ENCODE measurements at places on chromosomes 4 and X. TPM values are rescaled to one million over a fixed set of nuclear protein-coding genes. Genes with fewer than 3 reads are reported as not detected.
A peak's percentile ranks its signal among the peaks of the same experiment; 100 is the strongest.

DNA sequence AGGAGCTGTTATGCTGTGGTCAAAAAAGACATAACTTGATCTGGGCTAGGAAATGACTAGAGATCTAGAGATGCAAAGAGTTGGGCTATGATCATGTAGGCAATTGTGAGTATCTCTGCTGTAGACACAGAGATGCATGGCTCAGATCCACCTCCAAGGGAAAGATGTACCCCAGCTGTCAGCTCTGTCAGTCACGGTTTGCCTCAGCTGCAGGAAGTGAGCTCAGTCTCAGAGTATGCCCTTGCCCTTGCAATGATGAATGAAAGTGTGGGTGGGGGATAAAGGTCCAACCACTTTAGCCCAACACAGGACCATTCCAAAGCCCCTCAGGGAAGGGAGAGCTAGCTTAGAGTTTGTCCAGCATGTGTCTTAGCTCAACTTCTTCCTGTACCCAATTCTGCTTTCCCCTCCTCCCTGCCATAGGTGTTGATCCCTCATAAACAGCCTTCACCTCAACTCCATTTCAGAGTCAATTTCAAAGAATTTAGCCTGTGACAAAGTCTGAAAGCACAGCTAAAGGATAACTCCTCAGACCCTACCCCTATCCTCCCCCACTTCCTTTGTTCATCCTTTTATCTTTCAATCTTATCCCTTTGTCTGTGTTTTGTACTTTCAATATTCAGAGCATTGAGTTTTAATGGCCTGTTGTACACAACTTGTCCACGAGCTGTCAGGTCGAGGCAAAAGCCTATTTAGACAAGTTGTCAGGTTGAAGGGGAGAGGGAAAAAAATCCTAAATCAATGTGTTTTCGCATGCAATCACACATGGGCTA, 90.6 kb downstream of the MID1IP1 start:
- peak; percentile 15 for DNase-seq

DNA sequence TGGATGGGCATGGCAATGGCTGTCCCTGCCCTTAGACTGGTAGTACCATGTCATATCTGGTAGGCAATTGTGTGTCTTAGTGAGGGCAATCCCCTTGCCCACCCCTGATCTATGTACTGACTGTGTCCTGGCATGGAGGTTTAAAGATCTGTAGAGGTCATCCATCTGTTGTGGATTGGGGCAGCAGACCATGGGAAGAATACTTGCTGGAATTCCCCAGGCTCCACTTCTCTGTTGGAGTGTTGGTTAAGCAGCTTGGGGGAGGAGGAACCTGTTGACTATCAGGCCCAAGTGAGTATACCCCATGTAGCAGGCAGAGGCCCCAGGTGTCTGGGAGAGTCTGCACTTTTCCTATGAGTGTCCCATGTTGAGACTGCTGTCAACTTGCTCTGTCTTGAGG, 246.7 kb upstream of the DIPK2B start:
- no peak for DNase-seq

DNA sequence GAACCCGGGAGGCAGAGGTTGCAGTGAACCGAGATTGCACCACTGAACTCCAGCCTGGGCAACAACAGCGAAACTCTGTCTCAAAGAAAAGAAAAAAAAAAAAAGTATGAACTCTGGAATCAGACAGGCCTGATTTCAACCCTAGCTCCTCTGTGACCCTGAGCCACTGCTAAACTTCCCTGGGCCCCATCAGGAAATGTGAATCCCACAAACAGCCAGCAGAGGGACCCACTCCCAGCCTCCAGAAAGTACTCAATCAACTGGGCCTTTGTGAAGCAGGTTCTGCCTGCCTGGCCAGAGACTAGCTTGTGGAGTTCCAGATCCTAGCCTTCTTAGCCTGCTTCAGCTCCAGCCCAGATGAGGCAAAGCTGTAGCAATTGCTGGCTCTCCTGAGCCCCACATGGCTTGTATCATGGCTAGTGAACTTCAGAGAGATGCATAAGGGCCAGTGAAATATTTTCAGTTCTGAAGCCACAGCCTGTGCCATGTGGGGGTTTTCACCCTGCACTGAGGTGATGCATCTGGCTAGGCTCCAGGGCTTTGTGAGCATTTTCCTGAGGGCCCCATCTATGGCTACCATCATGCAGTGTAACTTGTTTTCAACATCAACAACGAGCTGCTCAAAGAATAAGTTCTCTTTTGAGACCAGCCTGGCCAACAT, 7.2 kb upstream of the IDS start:
- DNase-seq = peak; percentile 68

DNA sequence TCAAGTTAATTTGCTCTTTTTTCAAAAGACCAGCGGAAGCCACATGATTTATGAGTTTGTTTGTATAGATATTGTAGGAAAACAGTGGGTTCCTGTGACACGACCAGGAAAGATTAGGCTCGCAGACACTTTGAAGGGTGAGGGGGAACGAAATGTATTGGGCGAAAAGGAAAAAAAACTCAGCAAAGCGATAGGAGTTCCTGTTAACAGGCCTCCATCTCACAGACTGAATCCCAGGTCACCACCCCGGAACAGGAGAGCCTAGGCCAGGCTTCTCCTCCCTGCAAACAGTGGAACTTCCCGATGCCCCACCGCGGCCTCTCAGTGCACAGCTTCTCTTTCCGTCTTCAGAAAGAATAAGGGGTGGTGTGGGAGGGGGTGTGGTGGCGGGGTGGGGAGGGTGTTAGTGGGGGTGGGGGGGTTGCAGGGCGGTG, 181.8 kb upstream of the GPRIN3 start:
- no peak for DNase-seq

DNA sequence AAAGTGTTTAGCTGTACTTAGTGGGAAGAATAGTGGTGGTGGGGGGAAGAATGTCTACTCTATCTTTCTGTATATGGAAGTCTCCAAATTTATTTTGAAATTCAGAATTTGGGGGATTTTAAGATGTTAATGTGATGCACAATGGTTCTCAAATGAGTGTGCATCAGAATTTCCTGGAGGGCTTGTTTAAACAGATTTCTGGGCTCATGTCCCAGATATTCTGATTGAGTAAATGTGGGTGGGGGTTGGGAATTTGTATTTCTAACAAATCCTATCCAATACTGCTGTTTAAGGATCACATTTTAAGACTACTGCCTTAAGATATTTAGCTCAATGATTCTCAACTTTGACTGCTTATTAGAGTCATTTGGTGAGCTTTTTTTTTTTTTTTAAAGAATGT, 15.1 kb upstream of the INTS6L start:
- DNase-seq = no peak

DNA sequence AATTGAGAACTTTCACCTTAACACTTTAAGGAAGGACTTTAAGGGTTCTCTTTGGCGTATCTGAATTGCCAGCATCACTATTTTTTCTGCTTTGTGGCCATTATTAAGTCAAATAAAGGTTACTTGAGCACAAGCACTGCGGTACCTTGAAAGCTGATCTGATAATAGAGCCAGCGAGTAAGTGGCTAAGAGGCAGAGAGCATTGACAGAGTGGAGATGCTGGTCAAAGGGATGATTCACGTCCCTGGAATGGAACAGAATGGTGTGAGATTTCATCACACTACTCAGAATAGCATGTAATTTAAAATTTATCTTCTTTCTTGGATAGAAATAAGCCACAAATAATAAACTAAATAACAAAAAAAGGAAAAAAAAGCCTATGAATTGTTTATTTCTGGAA, 57.1 kb upstream of the NPFFR2 start:
- DNase-seq = peak; percentile 41

GRCh38 chrX:81377329-81377728, 175.4 kb downstream of the SH3BGRL start:
- DNase-seq = peak; percentile 26

The CRLF2 gene
- total RNA-seq = 0.10 TPM

DNA sequence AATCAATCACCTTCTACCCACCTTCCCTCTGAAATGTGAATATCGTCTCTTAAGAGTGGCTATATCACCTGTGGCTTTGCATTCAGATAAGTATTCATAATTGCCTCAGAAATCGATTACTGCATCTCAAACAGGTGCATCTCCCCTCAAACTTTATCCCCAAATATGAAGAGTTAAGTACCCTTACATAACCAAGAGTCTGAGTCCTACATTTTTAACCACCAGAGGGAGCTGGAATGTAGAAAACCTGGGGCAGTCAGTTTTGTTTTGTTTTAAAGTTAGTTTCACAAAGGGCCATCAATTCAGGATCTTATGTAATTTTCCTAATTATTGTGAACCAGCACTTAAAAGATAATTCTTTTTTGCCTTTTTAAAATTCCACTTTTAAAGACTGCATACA, 5.7 kb downstream of the TCEANC start:
- peak; percentile 58 for DNase-seq

DNA sequence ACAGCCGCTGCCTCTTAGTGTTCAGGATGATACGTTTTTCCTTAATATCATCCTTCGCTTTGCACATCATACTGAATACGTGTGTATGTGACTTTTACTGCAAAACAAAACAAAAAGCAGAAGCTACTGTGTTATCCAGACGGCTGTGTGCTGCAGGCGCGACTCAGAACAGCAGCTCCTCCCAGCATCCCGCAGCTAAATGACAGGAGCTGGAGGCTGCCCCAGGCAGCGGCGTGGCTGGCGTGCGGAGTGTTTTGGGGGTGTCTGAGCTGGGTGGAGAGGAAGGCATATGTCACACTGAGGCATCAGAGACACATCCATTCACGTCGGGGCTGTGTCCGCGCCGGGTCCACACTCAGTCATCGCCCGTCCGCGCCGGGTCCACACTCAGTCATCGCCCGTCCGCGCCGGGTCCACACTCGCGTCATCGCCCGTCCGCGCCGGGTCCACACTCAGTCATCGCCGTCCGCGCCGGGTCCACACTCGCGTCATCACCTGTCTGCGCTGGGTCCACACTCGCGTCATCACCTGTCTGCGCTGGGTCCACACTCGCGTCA, 16.6 kb downstream of the PCGF3 start:
- DNase-seq = no peak

DNA sequence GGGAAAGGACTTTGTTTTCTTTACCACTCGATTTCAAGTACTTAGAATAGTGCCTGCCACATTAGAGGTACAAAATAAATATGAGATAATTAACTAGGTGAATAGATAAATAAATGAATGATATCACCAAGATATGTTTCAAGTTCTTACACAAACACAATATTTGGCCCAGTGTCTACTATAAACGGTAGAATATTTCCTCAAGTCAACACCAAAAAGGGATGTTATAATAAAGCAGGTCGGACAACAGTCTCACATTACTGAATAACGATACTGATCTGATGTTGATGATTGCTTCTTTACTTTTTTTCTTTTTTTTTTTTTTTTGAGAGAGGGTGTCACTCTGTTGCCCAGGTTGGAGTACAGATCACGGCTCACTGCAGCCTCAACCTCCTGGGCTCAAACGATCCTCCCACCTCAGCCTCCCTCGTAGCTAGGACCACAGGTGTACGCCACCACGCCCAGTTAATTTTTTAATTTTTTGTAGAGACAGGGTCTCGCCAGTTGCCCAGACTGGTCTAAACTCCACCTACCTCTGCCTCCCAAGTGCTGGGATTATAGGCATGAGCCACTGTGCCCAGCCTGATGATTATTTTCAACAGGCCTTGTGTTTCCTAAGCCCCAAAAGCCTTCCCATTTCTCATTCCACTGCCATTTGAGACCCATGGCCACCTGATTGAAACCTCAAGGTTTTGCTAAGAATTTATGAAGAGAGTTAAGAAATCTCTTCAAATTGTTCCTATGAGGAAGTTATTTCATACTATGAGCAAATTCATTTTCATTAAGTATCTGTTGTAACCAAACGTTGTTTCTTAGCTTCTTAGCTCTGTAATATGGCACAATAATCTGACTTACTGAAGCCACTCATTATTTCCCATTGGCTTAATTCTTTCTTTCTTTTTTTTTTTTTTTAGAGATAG, 2.3 kb downstream of the MANBA start:
- no peak for DNase-seq

DNA sequence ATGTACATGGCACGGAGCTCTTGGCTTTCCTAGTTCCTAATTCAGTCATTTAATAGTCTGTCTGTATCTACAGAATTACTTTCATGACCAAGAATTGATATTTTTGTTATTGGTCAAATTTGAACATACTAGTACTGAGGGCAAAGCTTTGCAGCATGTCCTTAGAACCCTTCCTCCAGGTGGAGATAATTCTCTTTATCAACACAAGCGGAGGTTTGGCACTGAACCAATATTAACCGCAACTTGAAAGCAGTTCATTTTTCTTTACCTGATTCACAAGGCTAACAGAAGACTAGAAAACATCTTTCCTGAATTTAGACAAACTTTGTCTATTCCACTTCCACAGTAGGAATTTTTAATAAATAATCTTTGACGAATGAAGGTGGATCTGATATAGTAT, 73.8 kb downstream of the TACR3 start:
- peak; percentile 2 for DNase-seq

- no peak for DNase-seq
Measured at GRCh38 chrX:76172325-76172893, 453 bp upstream of the PBDC1 start.

- DNase-seq = no peak
Measured at GRCh38 chr4:108561116-108561515, 59.3 kb upstream of the RPL34 start.

DNA sequence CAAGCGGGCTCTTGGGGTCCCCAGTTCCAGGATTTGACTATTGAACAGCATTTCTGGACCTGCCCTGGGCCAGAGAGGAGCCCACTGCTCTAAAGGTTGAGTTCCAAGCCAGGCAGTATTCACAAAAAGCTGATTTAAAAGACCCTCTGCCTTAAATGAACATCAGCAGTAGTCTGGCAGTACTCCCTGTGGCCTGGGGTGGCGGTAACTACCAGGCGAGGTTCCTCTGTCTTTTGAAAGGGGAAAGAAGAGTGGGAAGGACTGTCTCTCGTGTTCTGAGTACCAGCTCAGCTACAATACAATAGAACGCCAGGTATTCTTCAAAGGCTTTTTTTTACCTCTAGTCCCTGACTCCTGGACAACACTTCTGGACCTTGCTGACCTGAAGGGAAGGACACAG, 456.4 kb upstream of the TEX13C start:
- DNase-seq = no peak

The ENOX2 gene
- 23.2 TPM for total RNA-seq

The COX7B2 gene
- total RNA-seq = not detected

The PCDH7 gene
- 1.0 TPM for total RNA-seq

Data from M059J (cell line).